ENCODE measurements at places on chromosomes 5 and 9. TPM values are rescaled to one million over a fixed set of nuclear protein-coding genes. Genes with fewer than 3 reads are reported as not detected.

DOCK8 gene
- 0.94 TPM for total RNA-seq

ANKRD20A1 gene
- 1.4 TPM for total RNA-seq

NR2F1-AS1 gene
- 3.0 TPM for total RNA-seq

FRMPD1 gene
- total RNA-seq = 0.12 TPM

RGMB gene
- 34.3 TPM for total RNA-seq

AGXT2 gene
- not detected for total RNA-seq

All from GM23338 (cell line).